ENCODE measurements at places on chromosomes 7 and 10. TPM values are rescaled to one million over a fixed set of nuclear protein-coding genes. Genes with fewer than 3 reads are reported as not detected.

DNA sequence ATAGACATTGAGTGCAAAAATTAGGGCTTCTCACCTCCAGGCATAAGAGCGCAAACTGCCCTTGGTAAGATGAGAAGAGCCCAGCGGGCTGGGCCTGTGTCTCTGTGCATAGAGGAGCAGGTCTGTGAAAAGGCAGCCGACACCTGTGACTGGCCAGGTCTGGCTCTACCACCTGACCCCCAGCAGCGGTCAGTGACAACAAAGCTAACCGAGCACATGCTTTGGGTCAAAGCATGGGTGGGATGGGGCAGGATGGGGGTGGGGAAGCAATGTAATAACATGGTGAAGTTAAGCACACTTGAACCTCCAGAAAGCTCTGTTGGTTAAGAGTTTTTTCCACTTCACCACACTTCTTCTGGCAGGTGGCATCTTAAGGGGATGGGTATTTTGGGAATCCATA lies 29.3 kb downstream of the CYTH3 start:
- no peak for DNase-seq

DNA sequence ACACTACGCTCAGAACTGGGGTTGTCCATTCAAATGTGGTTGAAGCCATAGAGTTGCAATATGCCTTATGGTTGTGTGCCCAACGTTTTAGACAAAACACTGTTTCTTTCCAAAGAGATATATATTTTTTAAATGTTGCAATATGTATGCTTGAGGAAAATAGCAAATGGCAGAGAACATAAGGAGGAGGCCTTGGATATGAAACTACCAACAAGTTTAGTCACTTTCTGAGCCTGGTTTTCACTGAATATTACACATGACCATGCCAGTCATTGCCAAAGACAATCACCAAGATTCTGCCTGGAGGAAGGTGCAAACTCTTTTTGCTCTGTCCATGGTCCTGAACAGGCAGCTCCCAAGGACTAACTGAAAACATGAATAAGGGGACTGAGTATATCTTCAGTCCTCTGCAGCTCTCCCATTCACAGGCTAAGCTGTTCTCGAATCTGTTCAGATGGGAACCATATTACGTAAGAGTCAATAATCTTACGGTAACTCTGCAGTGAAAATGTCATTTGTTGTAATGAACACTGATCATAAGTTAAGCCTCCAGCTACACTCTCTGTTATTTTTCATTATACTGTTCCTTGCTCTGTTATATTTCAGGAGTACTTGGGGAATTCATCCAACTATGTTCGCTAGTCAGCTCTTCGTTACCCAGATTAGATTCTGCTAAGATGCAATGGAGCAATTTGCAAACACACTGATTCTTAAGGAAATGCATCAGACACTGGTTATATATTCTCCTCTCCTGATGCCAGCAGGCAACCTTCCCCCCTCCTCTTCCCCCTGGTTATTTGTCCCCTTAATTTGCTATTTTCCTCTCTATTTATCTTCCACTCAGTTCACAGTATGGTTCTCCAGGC lies 90.7 kb upstream of the C1QL3 start:
- DNase-seq, result peak; percentile 21

- DNase-seq, result no peak
Measured at GRCh38 chr7:104296266-104296665, 32.1 kb upstream of the LHFPL3 start.

GRCh38 chr10:28984431-28984830 lies 304.4 kb upstream of the LYZL1 start:
- DNase-seq, result peak; percentile 91

The NEUROG3 gene
- total RNA-seq, result not detected

DNA sequence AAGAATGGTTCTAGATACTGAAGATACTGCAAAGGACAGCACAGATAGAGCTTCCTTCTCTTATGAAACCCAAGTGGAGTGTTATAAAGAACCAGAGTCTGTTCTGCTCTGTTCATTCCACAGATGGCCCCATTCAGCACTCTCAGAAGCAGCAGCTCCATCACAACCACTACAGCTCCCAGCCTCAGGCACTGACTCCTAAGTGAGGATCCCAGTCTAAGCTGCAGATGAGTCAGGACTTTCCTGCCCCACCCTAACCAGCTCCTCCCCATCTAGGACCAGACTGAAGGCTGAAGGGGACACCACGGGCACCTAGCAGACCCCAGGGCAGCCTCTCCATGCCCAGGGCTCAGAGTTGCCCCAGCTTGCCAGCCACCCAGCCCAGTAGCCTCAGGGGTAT lies 379.8 kb downstream of the GRID1 start:
- no peak for DNase-seq

DNA sequence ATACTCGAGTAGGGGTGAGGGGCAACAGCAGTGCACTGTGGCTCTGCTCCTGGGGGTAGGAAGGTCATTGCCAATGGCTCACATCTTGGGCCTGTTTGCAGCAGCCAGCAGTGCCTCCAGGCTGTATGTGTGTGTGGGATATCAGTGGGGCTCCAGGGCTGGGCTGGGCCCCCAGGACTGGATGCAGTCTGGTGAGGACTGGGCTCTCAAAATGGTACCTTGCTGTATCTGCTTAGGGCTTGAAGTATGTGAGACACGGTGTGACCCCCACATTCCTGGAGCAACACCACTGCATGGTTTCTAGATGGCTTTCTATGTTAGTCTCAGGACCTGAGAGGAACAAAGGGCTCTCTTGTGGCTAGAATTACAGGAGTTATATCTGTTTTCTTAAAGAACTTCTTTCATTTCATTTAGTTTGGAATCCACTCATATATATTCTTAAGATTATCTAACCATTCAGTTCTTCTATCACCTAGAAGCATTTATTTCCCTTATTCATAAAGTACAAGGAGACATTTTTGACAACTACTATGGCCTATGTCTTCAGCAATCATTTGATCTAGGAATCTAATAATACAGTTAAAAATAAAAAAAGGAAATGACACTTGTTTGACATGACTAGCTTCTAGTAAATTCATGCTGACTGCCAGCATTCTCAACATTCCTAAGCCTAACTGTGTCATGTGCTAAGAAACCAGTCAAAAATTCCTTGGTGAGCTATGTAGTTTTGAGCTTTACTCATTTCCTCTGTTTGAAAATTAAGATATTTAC lies 443.2 kb upstream of the SEMA3A start:
- no peak for DNase-seq

- DNase-seq, result no peak
Measured at GRCh38 chr7:81170291-81170690, 251.4 kb upstream of the SEMA3C start.

- DNase-seq, result no peak
Measured at GRCh38 chr7:6451224-6451705, 3.5 kb upstream of the DAGLB start.

The DYDC1 gene
- not detected for total RNA-seq

DNA sequence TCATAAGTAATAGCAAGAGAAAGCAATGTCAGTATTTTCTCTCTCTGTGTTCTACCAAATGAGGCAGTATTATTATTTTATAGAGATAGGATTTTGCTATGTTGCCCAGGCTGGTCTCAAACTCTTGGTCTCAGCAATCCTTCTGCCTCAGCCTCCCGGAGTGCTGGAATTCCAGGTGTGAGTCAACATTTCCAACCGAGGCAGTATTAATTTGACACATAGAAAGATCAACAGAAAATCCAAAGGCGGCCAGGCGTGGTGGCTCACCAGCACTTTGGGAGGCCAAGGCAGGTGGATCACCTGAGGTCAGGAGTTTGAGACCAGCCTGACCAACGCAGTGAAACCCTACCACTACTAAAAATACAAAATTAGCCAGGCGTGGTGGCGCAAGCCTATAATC lies 71.8 kb downstream of the SMURF1 start:
- no peak for DNase-seq

DNA sequence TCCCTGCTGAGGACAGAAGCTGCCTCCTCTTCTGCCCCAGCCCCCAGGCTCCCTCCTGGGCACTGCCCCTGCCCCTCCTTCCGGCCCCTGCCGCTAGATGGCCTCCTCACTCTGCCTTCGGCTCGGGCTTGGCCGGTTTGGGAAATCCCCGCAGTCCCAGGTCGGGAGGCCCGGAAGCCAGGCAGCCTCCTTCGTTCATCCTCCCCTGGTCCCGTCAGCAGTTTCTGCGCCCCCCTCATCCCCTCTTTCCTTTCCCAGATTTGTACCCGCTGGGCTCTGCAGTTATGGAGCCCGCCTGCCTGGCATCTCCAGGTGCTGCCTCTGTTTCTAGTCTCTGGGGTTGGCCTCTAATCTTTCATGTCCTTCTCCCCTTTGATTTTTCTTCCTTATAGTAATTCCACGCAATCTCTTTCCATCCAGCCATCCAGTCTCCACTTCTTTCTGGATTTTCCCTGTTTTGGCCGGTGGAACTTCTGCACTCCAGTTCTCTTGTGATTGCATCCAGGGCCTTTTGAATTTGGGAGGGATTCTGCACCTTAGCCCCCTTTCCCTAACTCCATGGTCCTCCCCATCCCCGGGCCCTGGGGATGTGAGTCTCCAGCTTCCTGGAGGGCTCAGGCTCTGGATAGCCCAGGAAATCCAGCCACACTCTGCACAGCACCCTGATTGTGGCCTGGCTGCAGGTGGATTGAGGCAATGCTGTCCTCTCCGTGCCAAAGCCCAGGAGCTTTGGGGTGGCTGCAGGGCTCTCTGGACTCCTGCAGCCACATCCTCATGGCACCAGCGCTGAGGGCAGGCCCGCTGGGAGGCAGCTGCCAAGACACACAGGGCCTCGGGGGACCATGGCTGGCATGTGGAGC lies 3.3 kb upstream of the SHH start:
- peak; percentile 60 for DNase-seq

GRCh38 chr10:58754469-58755339 lies 242.0 kb downstream of the BICC1 start:
- DNase-seq, result no peak

DNA sequence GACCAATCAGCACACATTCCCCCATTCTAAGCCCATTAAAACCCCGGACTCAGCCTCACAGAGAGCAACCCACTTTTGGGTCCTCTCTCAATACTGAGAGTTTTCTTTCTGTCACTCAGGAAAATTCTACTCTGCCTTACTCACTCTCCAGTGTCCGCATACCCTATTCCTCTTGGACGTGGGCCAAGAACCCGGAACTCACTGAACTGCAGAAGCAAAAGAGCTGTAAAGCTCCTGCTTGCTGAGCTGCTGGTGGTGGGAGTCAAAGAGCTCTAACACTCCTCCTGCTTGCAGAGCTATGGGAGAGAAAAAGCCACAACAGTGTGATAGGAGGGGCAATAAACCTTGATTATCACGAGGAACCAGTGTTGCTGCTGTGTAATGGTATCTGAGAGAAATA lies 386.9 kb downstream of the POM121L12 start:
- no peak for DNase-seq

The TMEM196 gene
- total RNA-seq, result not detected

- DNase-seq, result peak; percentile 63
Measured at GRCh38 chr7:100585511-100586265, at the start of gene LRCH4. Gene LRCH4, minus strand, starts transcription at chr7:100586129. Its CDS starts 29 bp downstream, at chr7:100586100.

GRCh38 chr7:151503902-151504714 lies 15.6 kb downstream of the RHEB start:
- DNase-seq, result no peak

GRCh38 chr10:10094691-10095090 lies 923.0 kb upstream of the CELF2 start:
- no peak for DNase-seq

The AVL9 gene
- 53.6 TPM for total RNA-seq

The HYAL4 gene
- not detected for total RNA-seq

- DNase-seq, result peak; percentile 57
Measured at GRCh38 chr10:48634198-48634983, 29.5 kb upstream of the ARHGAP22 start.

DNA sequence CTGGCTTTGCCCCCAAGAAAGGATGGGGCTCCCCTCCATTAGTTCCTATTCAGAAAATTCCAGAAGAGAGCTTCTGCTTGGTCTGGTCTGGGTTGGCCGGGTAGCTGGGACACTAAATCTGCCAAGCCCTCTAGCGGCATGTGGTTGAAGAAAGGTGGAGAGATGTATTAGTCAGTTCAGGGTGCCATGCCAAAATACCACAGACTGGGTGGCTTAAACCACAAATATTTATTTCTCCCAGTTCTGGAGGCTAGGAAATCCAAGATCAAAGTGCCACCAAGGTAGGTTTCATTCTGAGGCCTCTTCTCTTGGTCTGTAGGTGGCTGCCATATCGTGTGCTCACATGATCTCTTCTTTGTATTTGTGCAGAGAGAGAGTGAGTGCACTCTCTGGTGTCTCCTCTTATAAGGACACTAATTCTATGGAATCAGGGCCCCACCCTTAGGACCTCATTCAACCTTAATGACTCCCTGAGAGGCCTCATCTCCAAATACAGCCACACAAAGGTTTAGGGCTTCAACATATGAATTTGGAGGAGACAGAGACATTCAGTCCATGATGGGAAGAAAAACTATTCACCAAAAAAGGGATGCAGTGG lies 38.7 kb upstream of the MTPAP start:
- no peak for DNase-seq
